ENCODE measurements at places on chromosomes 13 and 19.

- DNase-seq, result no peak
Measured at GRCh38 chr13:70769817-70770216, 661.6 kb upstream of the KLHL1 start.

- no peak for DNase-seq
Measured at GRCh38 chr19:23799321-23799720, 40.6 kb upstream of the ZNF681 start.

DNA sequence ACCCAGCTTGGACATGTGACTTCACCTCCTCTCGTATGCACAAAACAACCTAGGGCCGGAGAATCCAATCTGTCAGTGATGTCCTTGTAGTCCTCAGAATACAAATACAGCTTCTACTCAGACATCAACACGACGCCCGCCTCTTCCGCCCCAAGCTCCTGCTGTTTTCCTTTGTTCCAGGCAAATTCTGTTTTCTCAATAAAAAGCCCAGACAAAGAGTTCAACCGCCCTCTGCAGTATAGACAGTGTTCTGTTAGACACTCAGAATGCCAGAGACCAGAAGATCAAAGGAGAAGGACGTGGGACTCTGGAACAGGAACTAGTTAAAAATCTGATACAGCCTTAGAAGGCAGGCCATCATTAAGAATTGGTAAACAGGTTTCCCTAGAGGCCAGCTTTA, 42.0 kb upstream of the GGACT start:
- no peak for DNase-seq

DNA sequence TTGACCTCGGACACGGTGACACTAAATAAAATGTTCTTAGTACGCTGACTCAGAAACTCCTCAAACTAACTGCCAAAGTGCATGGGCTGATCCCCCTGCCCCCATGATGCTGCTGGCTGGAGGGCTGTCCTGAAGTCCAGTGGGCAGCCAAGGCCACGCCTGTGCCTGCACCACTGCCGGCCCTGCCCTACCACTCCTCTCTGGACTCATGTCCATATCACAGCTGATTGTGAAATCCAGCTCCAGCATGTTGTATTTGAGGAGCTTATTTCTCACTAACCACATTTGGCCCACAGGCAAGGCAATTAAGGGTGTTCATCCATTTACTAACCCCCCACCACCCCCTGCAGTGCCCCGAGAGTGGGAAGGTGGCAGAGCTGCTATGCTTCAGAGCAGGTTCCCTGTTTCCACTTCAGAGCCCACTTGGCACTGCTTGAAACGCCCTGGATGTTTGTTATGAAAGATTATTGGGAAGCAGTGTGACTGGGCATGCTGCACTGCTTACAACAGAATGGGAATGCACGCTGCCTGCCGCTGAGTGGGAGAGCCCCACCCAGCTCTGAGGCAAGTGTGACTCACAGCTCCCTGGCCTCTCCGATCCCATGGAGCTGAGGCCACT, 114.0 kb downstream of the UQCRFS1 start:
- no peak for DNase-seq

DNA sequence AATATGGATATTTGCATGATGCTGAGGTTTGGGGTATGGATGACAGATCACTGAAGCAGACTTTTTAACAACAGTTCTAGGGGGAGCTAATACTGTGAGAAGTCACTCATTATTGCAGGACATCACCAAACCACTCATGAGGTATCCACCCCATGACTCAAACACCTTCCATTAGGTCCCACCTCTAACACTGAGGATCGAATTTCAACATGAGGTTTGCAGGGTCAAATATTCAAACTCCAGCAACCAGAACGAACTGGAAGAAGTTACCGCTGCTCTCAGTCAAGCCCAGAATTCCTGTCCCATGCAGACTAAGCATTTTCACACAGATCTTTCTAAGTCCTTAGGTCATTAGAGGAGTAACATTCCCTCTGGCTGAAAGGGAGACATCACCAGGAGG, 758.9 kb downstream of the UQCRFS1 start:
- no peak for DNase-seq

DNA sequence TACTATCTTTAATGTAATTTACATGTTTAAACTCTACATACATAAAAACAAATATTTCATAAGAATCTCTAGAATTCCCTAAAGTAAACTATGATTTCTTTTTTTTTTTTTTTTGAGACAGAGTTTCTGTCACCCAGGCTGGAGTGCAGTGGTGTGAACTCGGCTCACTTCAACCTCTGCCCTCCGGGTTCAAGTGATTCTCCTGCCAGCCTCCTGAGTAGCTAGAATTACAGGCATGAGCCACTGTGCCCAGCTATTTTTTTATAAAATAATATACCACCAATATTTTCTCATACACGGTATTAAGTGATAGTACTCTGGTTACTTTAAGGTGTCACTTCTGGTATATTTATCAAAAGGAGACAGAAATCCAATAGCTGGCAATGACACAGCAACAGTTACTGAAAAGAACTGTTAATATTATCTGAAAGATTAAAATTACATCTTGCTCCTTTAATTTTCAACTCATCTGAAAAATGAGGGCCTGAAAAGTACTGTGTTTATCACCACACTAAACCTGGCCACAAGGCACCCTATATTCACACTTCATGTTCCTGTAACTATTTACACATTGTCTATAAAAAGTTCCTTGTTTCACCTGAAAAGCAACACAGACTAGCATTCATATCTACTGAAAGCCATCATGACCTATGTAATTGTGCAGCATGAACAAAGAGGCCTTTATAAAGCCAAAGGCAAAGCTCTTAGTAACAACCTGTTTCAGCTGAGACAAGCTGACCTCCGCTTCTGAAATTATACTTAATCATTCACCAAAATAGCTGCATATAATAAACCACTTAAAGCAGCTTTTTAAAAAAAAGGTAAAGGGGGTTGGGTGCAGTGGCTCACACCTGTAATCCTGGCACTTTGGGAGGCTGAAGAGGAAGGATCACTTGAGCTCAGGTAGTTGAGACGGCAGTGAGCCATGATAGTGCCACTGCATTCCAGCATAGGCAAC, 106.1 kb downstream of the SLC25A15 start:
- no peak for DNase-seq

DNA sequence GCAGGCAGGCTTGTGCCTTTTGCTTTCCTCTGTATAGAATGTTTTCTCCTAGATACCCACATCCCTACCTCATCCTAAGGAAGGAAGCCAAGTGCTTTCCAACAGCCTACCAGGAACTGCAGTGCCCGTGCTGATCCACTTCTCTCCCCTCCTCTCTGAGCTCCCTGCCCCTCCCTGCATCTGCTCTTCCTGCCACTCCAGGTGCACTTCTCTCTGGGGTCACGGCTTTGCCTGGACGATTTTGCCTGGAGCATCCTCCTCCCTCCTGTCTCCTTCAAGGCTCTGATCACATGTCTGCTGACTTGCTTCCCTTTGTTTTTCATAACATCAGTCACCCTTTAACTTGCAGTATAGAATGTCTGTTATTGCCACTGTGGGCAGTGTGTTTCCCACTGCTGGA, 34.7 kb upstream of the IRS2 start:
- no peak for DNase-seq

DNA sequence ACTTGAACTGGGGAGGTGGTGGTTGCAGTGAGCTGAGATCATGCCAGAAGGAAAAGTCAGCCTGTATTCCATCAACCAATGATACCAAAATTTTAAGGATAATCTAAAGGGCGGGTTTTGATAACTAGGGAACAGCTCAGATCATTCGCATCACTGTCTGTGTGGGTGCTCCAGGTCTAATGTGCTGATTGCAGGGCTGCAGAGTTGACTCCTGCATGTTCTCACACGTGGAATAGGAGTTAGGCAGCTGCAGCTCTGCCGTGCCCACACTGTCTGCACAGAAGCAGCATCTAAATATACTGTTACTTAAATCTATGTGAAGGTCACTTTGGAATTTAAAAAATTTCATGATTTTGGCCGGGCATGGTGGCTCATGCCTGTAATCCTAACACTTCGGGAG, 4.3 kb upstream of the PARP4 start:
- DNase-seq, result no peak

- no peak for DNase-seq
Measured at GRCh38 chr13:29434217-29434945, 161.1 kb downstream of the SLC7A1 start.

DNA sequence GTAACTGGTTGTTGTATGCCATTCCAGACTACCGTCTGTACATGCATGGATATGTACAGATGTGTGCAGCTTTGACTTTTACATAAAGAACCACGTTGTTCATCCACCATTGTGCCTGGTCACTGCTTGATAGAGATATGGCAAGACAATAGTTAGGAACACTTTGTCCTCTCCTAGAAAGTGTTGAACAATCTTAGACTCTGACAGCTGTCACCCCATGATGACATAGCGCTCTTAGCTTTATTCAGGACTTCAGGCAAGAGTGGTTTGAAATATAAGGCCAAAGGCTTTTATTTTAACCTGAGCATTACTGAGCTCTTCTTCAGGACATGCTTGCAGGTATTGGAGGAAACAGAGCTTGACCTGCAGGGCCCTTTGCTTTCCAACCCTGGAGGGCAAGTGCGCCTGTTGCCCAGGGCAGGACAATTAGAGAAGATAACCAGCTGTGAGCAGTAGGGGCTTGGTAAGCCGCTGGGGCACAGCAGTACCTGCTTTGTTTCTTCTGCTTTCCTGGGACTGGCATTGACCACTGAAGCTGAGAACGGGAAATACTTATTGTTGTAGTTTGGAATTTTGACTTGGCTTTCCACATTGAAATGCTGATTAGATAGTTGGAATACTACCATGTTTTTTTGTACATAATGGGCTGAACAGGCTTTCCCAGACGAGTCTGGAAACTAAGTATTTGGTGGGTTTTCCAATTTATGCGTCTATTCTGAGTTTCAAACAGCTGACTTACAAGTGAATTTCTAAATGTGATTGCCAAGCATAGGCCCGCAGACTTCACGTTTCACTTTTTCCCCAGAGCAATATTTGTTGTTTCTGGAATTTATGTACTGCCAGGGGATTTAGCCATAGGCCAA, 51.1 kb downstream of the GARRE1 start:
- no peak for DNase-seq

- no peak for DNase-seq
Measured at GRCh38 chr13:56515441-56515840, 625.3 kb upstream of the PRR20A start.

DNA sequence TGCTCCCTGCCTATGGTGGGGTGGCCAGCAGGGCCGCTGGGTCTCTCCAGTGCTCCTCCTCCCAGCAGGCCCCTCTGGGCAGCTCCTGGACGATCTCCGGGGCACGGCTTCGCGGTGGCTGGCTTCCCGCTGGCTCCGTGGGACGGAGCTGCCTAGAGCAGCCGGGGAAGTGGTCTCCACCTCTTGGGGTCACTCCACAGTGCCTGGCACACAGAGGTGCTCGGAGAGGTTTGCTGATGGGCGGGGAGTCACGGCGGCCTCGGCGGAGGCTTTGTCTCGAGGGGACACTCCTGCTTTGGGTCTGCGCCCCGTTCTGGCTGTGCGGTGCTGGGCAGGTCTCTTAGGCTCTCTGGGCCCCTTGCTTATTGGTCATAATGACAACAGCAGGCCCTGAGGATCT, 9.9 kb upstream of the CACTIN start:
- DNase-seq, result no peak

DNA sequence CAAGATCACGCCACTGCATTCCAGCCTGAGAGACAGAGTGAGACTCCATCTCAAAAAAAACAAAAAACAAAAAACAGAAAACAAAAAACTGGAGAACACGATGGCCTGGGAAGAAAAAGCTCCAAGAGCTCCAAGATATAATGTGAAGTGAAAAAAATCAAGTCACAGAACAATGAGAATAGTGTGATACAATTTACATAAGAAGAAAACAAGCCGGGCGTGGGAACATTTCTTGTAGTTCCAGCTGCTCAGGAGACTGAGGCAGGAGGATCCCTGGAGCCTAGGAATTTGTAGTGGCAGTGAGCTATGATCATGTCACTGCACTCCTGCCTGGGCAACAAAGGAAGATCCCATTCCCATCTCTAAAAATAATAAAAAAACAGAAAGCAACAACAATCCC, 8.5 kb upstream of the LMTK3 start:
- DNase-seq, result no peak

GRCh38 chr19:55504252-55504603, 16.0 kb downstream of the SSC5D start:
- no peak for DNase-seq

GRCh38 chr19:30473334-30473867, 101.2 kb downstream of the ZNF536 start:
- no peak for DNase-seq

- no peak for DNase-seq
Measured at GRCh38 chr13:45305079-45305478, 35.9 kb downstream of the TPT1 start.

GRCh38 chr19:3358689-3359014, 7.7 kb upstream of the NFIC start:
- no peak for DNase-seq

GRCh38 chr13:97366172-97366688, 67.7 kb upstream of the RAP2A start:
- no peak for DNase-seq

- DNase-seq, result no peak
Measured at GRCh38 chr19:19737559-19738332, 4.8 kb upstream of the ZNF14 start.

GRCh38 chr19:2524840-2525723, 49.2 kb downstream of the GADD45B start:
- DNase-seq, result peak; percentile 63

- DNase-seq, result no peak
Measured at GRCh38 chr13:58579468-58579867, 947.9 kb downstream of the PCDH17 start.

DNA sequence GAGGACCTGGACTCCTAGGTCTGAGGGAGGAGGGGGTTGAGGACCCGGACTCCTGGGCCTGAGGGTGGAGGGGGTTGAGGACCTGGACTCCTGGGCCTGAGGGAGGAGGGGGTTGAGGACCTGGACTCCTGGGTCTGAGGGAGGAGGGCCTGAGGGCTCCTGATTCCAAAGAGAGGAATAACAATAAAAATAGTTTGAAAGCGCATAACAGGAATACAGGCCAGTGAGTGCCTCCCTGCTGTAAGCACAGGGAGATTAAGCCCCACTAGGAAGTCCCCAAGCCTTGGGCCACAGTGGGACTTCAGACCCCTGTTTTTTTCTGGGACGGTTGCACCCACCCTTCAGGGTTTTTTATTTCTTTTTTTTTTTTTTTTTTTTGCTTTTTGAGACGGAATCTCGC, 1.2 kb upstream of the SBK2 start:
- no peak for DNase-seq

DNA sequence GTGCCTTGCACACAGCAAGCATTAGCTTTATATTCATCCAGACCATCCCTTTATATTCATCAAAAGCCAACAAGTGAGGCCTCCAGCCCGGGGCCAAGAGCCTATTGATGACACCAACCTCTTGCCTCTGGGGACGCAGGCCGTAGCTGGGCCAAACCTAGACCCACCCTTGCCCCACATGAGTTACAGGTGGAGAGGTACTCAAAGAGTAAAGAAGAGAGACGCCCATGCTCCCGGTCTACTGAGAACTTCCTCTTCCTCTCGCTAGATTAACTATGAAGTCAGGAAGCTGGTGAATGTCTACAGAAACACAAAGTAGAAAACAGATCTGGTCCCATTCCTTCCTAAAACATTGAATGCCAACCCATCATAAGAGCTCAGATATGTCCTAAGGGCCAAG, 3.8 kb upstream of the MLNR start:
- DNase-seq, result no peak
